Activated naive CD4-positive, alpha-beta T cell treated with anti-CD3 and anti-CD28 coated beads, Interleukin-2, amount 50 U/mL, for 72 hours (primary cell): ENCODE measurements at places on chromosomes 12 and 14.

- peak; percentile 8 for DNase-seq
These were observed 142.8 kb downstream of the PAWR start for GRCh38 chr12:79547735-79548609.

- no peak for DNase-seq
These were observed 1.7 kb upstream of the JPH4 start for GRCh38 chr14:23580152-23580926.

GRCh38 chr12:24919346-24920001, 29.4 kb downstream of the BCAT1 start:
- DNase-seq: no peak

- DNase-seq: no peak
These were observed 170.5 kb downstream of the NDUFA12 start for GRCh38 chr12:94832780-94833681.
